Esophagus muscularis mucosa (tissue), 4 donors: ENCODE measurements at places on chromosomes 5 and 9. TPM values are rescaled to one million over a fixed set of nuclear protein-coding genes. Genes with fewer than 3 reads are reported as not detected.

OTULIN gene
- total RNA-seq = 30.9 TPM

RNF183 gene
- total RNA-seq = not detected

ANKRD18B gene
- not detected for total RNA-seq

SETD9 gene
- total RNA-seq = 11.3 TPM

PCA3 gene
- total RNA-seq = 0.65 TPM

SLCO6A1 gene
- not detected for total RNA-seq

DNA sequence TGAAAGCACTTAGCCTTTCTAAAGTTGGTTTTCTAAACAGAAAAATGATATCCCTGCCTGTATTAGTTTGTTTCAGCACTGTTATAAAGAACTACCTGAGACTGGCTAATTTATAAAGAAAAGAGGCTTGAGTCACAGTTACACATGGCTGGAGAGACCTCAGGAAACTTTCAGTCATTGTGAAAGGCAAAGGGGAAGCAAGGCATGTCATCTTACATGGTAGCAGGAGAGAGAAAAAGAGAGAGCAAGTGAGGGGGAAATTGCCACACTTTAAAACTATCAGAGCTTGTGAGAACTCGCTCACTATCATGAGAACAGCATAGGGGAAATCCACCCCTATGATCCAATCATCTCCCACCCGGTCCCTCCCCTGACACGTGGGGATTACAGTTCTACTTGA lies 64.9 kb downstream of the FAM170A start:
- H3K27me3 ChIP-seq = no peaks in the 10 kb centered on the region
- no peaks in the 10 kb centered on the region for H3K4me1 ChIP-seq
- DNase-seq = no peak
- H3K4me3 ChIP-seq = no peak overlapping the region
- no peaks in the 10 kb centered on the region for H3K36me3 ChIP-seq
- H3K27ac ChIP-seq = no peak overlapping the region

DNA sequence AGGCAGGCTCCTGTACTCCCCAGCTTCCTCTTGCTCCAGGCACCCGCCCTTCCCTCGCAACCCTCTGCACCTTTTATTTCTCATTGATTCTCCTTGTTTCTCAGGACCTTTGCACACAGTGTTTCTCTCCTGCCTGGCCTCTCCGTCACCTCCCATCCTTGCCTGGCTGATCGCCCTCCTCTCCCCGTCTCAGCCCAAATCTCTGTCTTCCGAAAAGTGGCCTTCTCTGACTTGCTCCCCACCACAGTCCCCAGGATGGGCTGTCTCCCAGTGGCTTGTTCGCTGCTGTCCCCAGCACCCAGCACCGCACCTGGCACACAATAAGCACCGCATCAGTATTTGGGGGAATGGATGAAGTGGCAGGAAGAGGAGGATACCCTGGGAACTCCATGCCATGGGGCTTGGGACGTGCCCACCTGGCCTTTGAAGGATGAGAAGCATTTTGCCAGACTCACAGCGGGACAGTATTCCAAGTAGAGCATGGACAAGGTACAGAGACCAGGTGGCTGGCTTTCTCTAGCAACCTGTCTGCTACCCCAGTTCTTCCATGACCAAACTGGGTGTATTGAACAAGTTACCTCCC lies 62.5 kb downstream of the LMX1B start:
- no peak for DNase-seq
- H3K27me3 ChIP-seq = no peaks in the 10 kb centered on the region
- H3K27ac ChIP-seq = no peak overlapping the region
- no peaks in the 10 kb centered on the region for H3K4me1 ChIP-seq

DNA sequence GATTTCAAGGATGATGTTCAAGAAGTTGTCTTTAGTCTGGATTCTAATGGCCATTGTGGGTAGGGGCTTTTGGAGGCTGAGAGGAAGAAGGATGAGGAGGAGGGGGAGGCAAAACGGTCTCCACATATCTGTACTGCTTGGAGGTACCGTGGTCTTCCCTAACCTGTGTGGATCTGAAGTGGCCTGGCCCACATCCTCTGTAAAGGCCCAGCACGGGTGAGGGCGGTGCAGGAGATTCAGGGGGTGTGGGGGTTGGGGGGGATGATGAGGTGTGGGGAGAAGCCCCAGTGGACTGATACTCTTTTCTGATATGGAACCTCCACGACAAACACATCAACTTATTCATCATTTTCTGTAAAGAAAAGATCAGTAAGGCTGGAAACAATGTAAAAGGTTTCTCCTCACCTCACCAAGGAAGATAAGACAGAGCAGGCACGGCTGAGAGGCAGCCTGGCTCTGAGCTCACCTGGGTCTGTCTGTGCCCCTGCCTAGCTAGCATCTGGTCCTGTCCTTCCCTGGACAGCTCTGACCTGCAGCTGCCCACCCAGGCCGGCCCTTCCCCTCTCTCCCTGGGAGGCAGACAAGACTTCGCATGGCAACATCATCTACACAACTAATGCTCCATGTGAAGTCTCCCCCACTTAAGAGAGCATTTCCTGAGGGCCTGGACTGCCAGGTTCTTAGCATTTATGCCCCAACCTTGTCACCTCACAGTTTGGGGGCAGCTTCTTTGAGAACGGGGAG lies 5.6 kb upstream of the IL3 start:
- no peak for DNase-seq
- no peak overlapping the region for H3K27ac ChIP-seq
- no peak overlapping the region for H3K4me3 ChIP-seq
- H3K27me3 ChIP-seq = no peaks in the 10 kb centered on the region
- no peaks in the 10 kb centered on the region for H3K36me3 ChIP-seq
- H3K4me1 ChIP-seq = no peaks in the 10 kb centered on the region

- no peaks in the 10 kb centered on the region for H3K27me3 ChIP-seq
- H3K36me3 ChIP-seq = no peaks in the 10 kb centered on the region
- no peak overlapping the region for H3K4me3 ChIP-seq
- no peaks in the 10 kb centered on the region for H3K4me1 ChIP-seq
- DNase-seq = no peak
Observed at GRCh38 chr5:155106221-155106620, 92.7 kb downstream of the KIF4B start.

DNA sequence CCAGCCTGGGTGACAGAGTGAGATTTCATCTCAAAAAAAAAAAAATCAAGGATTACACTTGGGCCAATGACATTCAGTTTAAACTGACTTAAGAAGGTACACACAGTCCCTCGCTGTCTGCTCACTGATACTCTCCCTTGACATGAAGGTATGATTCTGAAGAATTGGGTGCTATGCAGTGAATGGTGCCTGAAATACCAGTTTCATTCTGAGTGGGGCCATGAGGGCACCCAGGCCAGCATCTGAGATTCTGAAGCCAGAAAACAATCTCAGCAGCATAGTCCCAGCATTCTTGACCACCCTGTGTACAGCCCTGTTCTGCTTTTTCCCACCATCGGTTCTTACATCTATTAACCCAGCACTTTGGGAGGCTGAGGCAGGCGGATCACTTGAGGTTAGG lies 7.8 kb upstream of the ZNF354B start:
- H3K27me3 ChIP-seq = no peaks in the 10 kb centered on the region
- no peaks in the 10 kb centered on the region for H3K4me1 ChIP-seq
- H3K36me3 ChIP-seq = no peaks in the 10 kb centered on the region
- H3K27ac ChIP-seq = no peak overlapping the region
- no peak overlapping the region for H3K4me3 ChIP-seq

- no peak overlapping the region for H3K4me3 ChIP-seq
- H3K4me1 ChIP-seq = peaks cover 10% of the 10 kb centered on the region
- no peaks in the 10 kb centered on the region for H3K36me3 ChIP-seq
- no peaks in the 10 kb centered on the region for H3K27me3 ChIP-seq
- no peak for DNase-seq
Observed at GRCh38 chr5:93246090-93246855, 334.7 kb downstream of the NR2F1-AS1 start.

GRCh38 chr5:119340597-119341218 lies 15.1 kb upstream of the TNFAIP8 start:
- DNase-seq = no peak
- H3K4me3 ChIP-seq = no peak overlapping the region
- H3K27ac ChIP-seq = no peak overlapping the region
- H3K27me3 ChIP-seq = no peaks in the 10 kb centered on the region
- H3K4me1 ChIP-seq = peaks cover 15% of the 10 kb centered on the region

DNA sequence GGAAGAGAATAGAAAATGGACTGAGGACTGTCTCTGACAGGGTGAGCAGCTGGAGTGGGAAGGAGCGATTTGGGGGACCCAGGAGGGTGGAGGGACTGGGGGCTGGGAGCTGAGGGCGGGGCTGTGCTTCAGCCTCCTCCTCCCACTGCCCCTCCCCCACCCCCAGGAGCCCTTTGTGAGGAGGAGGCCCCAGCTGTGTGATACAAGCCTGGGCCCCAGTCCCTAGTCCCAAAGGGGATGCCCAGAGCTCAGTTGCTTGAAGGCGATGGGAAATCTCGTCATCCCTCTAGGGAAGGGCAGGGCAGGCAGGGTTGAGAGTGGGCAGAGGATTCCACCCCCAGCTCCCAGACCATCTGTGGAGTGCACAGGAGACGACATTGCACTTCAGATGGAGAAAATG lies at the start of gene SPATA31E1:
SPATA31E1 (plus strand) TSS at position 251 of the 400 bp plus-strand sequence; CDS start at position 266, 15 bp downstream.
- H3K4me3 ChIP-seq = no peak within 1 kb of the TSS
- no peak within 1 kb of the TSS for H3K27ac ChIP-seq
- H3K27me3 ChIP-seq = peaks cover 6% of the 10 kb centered on the region
- peaks cover 10% of the 10 kb centered on the region for H3K4me1 ChIP-seq

- H3K27ac ChIP-seq = no peak overlapping the region
- H3K4me1 ChIP-seq = peaks cover 32% of the 10 kb centered on the region
- no peak for DNase-seq
- H3K36me3 ChIP-seq = no peaks in the 10 kb centered on the region
- H3K27me3 ChIP-seq = no peaks in the 10 kb centered on the region
- no peak overlapping the region for H3K4me3 ChIP-seq
Observed at GRCh38 chr5:53035868-53036381, 46.8 kb downstream of the ITGA2 start.

- H3K4me3 ChIP-seq = no peak overlapping the region
- H3K27me3 ChIP-seq = no peaks in the 10 kb centered on the region
- H3K27ac ChIP-seq = no peak overlapping the region
- H3K4me1 ChIP-seq = peaks cover 54% of the 10 kb centered on the region
- no peak for DNase-seq
- no peaks in the 10 kb centered on the region for H3K36me3 ChIP-seq
Observed at GRCh38 chr9:18488886-18489285, 14.9 kb downstream of the ADAMTSL1 start.

- no peak for DNase-seq
- no peak overlapping the region for H3K4me3 ChIP-seq
- no peaks in the 10 kb centered on the region for H3K36me3 ChIP-seq
Observed at GRCh38 chr9:76534026-76534425, 75.0 kb downstream of the GCNT1 start.

GRCh38 chr5:9920697-9921096 lies 290.5 kb upstream of the TAS2R1 start:
- no peak for DNase-seq
- no peaks in the 10 kb centered on the region for H3K36me3 ChIP-seq
- no peaks in the 10 kb centered on the region for H3K27me3 ChIP-seq
- H3K4me1 ChIP-seq = no peaks in the 10 kb centered on the region
- H3K27ac ChIP-seq = no peak overlapping the region

DNA sequence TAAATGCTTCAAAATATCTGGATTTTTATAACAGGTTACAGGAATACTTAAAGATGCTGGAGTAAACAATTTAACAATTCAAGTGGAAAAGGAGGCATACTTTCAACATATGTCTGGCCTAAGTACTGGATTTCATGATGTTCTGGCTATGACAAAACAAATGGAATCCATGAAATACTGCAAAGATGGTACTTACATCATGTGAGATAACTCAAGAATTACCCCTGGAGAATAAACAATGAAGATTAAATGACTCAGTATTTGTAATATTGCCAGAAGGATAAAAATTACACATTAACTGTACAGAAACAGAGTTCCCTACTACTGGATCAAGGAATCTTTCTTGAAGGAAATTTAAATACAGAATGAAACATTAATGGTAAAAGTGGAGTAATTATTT lies 35.6 kb downstream of the SLC30A5 start:
- no peak overlapping the region for H3K27ac ChIP-seq
- no peaks in the 10 kb centered on the region for H3K4me1 ChIP-seq
- peaks cover 26% of the 10 kb centered on the region for H3K36me3 ChIP-seq
- no peak overlapping the region for H3K4me3 ChIP-seq

DNA sequence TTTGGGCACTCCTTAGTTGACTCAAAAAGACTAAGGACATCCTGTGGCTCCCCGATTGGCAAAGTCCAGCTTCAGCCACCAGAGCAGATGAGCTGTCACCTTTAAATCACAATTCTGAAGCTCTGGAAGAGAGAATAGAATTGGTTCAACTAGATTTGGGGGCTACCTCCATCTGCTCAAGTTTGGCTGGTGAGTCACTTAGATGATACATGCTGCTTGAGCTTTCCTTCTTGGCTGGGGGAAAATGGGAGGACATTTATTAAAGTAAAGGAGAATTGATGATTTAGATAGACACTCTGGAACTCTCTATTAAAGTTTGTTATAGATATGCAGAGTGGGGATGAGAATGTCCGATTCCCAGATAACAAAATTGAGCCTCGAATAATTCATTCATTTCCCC lies 30.0 kb upstream of the GRIA1 start:
- DNase-seq = peak; percentile 47
- H3K27me3 ChIP-seq = no peaks in the 10 kb centered on the region
- H3K4me3 ChIP-seq = no peak overlapping the region

DNA sequence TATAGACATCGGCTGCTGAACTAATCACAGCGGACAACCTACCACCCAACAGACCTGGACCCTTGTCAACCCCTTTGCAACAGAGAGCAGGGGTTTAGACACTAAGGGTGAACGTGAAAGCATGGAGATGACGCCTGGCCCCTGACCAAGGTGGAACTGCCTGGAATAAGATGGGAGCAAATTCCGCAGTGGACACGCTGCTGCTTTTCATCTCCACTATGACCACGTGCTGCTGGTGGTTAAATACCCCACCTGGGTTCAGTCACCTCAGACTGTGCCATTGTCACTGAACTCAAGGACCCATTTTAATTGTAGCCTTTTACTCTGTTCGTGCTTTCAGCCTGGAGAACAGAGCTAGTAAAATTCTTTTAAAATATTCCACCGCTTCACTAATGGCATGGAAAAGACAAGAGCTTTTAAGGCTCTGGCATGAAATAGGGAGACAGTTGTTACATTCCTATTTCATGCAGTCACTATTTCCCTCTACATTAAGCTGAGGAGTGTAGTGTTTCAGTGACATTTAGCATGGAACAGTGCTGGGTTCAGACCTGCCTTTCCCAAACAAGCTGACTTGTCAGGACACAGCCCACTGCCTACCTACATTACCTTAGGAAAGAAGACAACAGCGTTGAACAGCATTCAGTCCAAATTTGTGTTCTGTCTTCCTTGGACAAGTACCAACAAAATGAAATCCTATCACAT lies 96.8 kb downstream of the ANKRD18B start:
- peaks cover 14% of the 10 kb centered on the region for H3K4me1 ChIP-seq
- no peaks in the 10 kb centered on the region for H3K36me3 ChIP-seq
- peak; percentile 83 for DNase-seq
- no peaks in the 10 kb centered on the region for H3K27me3 ChIP-seq

DNA sequence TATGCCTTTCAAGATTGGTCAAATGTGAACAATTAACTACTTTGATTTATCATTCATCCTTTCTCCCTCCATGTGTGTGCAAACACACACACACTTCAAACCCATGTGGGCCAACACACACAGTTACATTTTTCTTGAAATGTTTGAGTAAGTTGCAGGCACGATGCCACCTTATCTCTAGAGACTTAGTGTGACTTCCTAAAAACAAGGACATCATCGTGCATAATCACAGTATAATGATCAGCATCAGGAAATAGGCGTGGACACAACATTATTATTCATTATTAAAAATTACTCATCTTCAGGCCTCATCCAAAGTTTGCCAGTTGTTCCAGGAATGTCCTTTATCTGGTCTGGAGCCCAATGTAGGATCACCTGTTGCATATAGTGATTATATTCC lies 209.5 kb downstream of the GNA14 start:
- H3K36me3 ChIP-seq = no peaks in the 10 kb centered on the region
- H3K27me3 ChIP-seq = no peaks in the 10 kb centered on the region
- no peak for DNase-seq
- no peak overlapping the region for H3K27ac ChIP-seq
- H3K4me3 ChIP-seq = no peak overlapping the region
